ENCODE measurements at places on chromosomes 1 and 21. TPM values are rescaled to one million over a fixed set of nuclear protein-coding genes. Genes with fewer than 3 reads are reported as not detected.

IFNLR1 gene
- total RNA-seq, result 4.2 TPM

RCC1 gene
- total RNA-seq, result 97.4 TPM

- no peaks in the 10 kb centered on the region for H3K27me3 ChIP-seq
- H3K36me3 ChIP-seq, result no peaks in the 10 kb centered on the region
- no peak for DNase-seq
- H3K4me1 ChIP-seq, result peaks cover 8% of the 10 kb centered on the region
- H3K27ac ChIP-seq, result no peak overlapping the region
Observed at GRCh38 chr1:42970143-42970542, 11.5 kb upstream of the SLC2A1 start.

GRCh38 chr1:59418363-59419144 is 121.7 kb downstream of the FGGY start:
- peaks cover 14% of the 10 kb centered on the region for H3K4me1 ChIP-seq
- peak; percentile 44 for DNase-seq
- H3K27ac ChIP-seq, result peak overlapping the region; percentile 7
- H3K4me3 ChIP-seq, result no peak overlapping the region

DNA sequence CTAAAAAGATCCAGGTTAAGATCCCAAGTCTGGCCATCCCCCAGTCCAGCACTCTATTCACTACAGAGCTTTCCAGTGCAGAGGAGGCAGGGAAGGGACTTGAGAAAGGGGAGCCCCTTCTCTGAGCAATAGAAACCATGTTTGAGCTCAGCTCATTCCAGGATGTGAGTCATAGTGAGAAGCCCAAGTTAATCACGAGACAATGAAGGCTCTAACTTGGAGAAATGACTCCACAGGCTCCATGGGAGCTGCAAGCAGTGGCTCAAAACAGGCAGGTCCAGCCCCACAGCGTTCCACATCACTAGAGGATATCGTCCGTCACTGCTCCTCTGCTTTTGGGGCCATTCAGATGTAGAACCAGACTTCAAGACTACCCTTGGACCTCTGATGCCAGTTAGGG is 59.1 kb downstream of the CAMK2N1 start:
- no peak for DNase-seq
- H3K36me3 ChIP-seq, result no peaks in the 10 kb centered on the region
- no peak overlapping the region for H3K4me3 ChIP-seq
- H3K27me3 ChIP-seq, result peaks cover 5% of the 10 kb centered on the region

DNA sequence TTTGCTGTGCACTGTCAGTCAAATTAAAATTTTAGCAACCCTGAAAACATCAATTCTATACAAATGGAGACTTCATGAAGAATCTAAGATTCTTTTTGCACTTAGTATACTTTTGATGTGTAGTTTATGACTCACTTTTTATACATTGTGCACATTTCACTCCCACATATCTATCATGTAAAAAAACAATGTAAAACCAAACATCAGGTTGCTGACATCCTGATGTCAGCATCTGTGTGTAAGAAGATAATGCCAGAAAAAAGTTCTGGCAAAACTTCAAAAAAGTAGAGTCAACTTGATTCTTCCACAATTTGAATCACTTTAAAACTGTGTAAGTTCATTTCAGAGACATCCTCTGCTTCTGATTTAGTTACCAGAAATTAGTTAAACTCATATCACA is 115.7 kb downstream of the CENPF start:
- no peak overlapping the region for H3K4me3 ChIP-seq
- H3K27me3 ChIP-seq, result no peaks in the 10 kb centered on the region
- H3K27ac ChIP-seq, result no peak overlapping the region
- H3K4me1 ChIP-seq, result no peaks in the 10 kb centered on the region
- DNase-seq, result no peak

DNA sequence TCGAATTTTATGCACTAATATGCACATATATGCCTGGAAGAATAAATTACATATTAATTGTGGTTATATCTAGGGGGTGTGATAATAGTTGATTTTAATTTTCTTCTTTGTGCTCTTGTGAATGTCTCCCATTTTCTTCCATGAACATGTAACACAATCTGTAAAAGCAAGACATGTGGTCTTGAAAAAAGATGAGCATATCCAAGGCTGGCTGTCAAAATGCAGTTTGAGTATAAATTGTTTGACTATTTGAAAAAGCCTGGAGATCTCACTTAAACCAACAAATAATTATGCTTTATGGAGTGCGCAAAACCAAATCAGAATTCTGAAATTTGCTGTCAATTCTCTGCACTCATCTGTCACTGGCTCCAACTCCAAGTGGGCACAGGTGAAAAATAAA is 143.9 kb downstream of the HMGB4 start:
- no peak overlapping the region for H3K4me3 ChIP-seq
- no peak for DNase-seq
- H3K4me1 ChIP-seq, result no peaks in the 10 kb centered on the region
- no peaks in the 10 kb centered on the region for H3K36me3 ChIP-seq
- no peaks in the 10 kb centered on the region for H3K27me3 ChIP-seq

SPRR5 gene
- total RNA-seq, result not detected

GRCh38 chr1:202663131-202663530 is 47.1 kb downstream of the SYT2 start:
- H3K27ac ChIP-seq, result no peak overlapping the region
- no peak overlapping the region for H3K4me3 ChIP-seq
- no peak for DNase-seq
- no peaks in the 10 kb centered on the region for H3K36me3 ChIP-seq
- no peaks in the 10 kb centered on the region for H3K4me1 ChIP-seq

GRCh38 chr21:28742527-28742926 is 250.2 kb downstream of the LTN1 start:
- H3K4me1 ChIP-seq, result peaks cover 12% of the 10 kb centered on the region
- H3K36me3 ChIP-seq, result no peaks in the 10 kb centered on the region
- H3K27me3 ChIP-seq, result no peaks in the 10 kb centered on the region
- no peak overlapping the region for H3K4me3 ChIP-seq
- no peak overlapping the region for H3K27ac ChIP-seq

DNA sequence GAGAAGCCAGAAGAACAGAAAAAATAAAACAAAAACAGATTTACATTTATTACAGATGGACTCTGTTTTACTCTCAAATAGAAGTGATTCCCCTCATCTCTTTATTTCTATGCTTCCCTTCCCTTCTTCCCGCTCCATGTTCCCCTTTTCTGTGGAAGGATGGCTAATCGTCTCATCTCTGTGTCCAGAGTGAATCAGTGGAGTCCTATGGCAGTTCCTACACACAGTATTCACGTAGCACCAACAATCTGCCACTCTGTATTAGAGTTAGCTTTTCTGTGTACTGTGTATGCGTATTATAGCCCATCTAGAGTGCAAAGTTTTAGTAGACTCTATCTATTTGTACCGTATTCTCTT is 6.8 kb upstream of the ERO1B start:
- H3K4me1 ChIP-seq, result peaks cover 12% of the 10 kb centered on the region
- no peaks in the 10 kb centered on the region for H3K27me3 ChIP-seq
- no peak overlapping the region for H3K27ac ChIP-seq

FMO5 gene
- 0.35 TPM for total RNA-seq

DNA sequence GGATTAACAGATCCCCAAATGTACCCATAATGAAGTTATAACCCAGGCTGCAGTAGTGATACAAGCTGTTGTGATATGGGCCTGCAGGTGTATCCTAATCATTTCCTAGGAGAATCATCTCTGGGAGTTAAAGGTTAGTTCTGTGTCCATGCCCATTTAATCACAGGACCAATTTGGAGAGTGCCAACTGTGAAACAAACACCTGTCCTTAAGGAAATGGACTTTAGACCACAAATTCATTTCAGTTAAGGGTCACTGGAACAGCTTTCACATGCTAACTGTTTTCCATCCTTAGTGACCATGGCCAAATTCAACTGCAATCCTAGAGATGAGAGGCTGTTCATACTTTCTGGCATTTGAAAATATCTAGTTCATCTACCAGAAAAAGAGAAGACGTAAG is 160.9 kb downstream of the GPATCH2 start:
- no peaks in the 10 kb centered on the region for H3K27me3 ChIP-seq
- no peak for DNase-seq
- no peaks in the 10 kb centered on the region for H3K36me3 ChIP-seq
- no peak overlapping the region for H3K4me3 ChIP-seq

DNA sequence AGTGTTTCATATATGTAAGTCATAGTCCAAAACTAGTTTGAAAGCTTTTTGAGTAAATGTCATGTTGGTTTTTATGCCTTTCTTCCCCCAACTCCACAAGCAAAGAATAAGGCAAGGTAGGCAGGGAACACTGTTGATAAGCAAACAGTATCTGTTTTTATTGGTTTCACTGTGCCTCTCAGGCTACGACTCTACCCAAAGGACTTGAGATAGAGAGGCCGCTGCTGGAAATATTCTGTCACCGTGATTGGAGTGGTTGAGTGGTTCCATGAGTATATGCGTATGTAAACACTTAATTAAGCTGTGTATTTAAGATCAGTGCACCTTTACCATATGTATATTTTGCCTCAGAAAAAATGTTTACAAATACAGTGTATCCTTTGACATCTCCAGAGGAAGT is 138.1 kb upstream of the KIF26B start:
- no peaks in the 10 kb centered on the region for H3K36me3 ChIP-seq
- H3K4me3 ChIP-seq, result no peak overlapping the region
- no peak overlapping the region for H3K27ac ChIP-seq
- H3K27me3 ChIP-seq, result no peaks in the 10 kb centered on the region
- H3K4me1 ChIP-seq, result peaks cover 11% of the 10 kb centered on the region

GRCh38 chr1:85224734-85225623 is 24.2 kb upstream of the SYDE2 start:
- H3K36me3 ChIP-seq, result no peaks in the 10 kb centered on the region
- H3K27ac ChIP-seq, result no peak overlapping the region
- peak; percentile 90 for DNase-seq
- H3K27me3 ChIP-seq, result no peaks in the 10 kb centered on the region

DNA sequence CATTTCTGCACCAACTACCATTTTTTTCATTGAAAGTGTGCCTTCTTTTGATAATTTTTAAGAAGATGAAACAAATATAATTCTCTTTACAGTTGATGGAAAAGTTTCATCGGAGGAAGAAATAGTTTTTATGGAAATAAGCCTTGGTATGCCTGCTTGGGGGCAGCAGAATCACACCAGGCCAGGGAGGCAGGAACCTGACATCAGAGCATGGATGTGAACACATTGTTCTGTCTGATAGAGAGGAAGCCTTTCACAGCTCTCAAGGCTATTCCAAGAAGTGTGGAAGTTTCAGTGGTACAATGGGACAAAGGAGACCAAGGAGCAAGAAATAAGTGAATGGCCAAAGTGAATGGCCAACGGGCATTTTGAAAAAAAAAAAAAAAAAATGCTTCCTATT is 162.2 kb upstream of the KCNK2 start:
- no peak for DNase-seq
- no peaks in the 10 kb centered on the region for H3K36me3 ChIP-seq
- no peak overlapping the region for H3K27ac ChIP-seq
- no peak overlapping the region for H3K4me3 ChIP-seq

GRCh38 chr1:169529068-169529642 is 43.4 kb upstream of the SLC19A2 start:
- H3K36me3 ChIP-seq, result no peaks in the 10 kb centered on the region
- H3K4me3 ChIP-seq, result 0 out of 2 replicates have a peak overlapping the region, but pooled peaks have one; percentile 8
- H3K27ac ChIP-seq, result peak overlapping the region; percentile 48
- H3K4me1 ChIP-seq, result peaks cover 20% of the 10 kb centered on the region

- no peaks in the 10 kb centered on the region for H3K27me3 ChIP-seq
- H3K4me1 ChIP-seq, result no peaks in the 10 kb centered on the region
- DNase-seq, result no peak
- no peak overlapping the region for H3K4me3 ChIP-seq
- no peaks in the 10 kb centered on the region for H3K36me3 ChIP-seq
- no peak overlapping the region for H3K27ac ChIP-seq
Observed at GRCh38 chr1:55820501-55820900, 605.3 kb upstream of the USP24 start.

GRCh38 chr1:177558372-177558771 is 387.6 kb downstream of the BRINP2 start:
- no peaks in the 10 kb centered on the region for H3K27me3 ChIP-seq
- no peak overlapping the region for H3K4me3 ChIP-seq
- no peaks in the 10 kb centered on the region for H3K4me1 ChIP-seq

DNA sequence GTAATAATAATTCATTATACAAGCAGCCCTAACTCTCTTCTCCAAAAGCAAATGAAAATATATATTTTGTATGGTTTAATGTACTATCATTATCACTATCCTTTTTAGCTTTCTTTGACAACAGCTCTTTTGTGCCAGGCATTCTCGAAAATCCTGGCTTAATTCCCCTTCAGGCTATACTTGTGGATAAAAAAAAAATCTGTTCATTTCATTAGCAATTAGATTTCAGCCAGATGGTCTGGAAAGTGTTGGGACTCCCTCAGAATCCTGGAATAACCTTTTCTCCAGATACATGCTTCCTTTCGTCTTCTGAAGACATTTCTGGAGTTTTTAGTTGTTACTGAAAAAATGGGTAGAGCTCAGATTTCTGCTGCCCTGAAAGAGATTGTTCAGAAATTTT is 83.4 kb upstream of the PLPPR4 start:
- no peaks in the 10 kb centered on the region for H3K4me1 ChIP-seq
- H3K27ac ChIP-seq, result no peak overlapping the region
- no peaks in the 10 kb centered on the region for H3K27me3 ChIP-seq
- DNase-seq, result no peak
- H3K36me3 ChIP-seq, result no peaks in the 10 kb centered on the region
- no peak overlapping the region for H3K4me3 ChIP-seq

DNA sequence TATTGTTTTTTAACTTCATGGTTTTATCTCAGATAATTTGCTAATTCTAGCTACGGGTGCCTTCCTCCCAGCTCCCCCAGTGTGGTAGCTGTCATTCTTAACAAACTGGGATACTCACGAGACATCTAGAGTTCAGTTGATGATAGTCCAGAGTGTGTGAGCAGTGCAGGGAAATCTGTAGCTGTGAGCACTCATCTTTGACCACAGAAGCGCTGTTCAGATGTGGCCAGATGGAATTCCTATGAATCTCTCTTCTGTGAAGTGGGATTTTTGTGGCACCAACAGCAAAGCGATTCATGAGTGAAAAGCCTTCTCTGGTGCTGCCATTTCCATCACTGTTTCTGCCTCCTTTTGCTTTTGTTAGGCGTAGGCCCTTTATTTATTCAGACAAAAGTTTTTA is 125.1 kb downstream of the NFIA start:
- H3K27ac ChIP-seq, result no peak overlapping the region
- no peak overlapping the region for H3K4me3 ChIP-seq
- no peak for DNase-seq
- H3K4me1 ChIP-seq, result 0 out of 2 replicates have a peak, but pooled peaks cover 7% of the 10 kb centered on the region
- no peaks in the 10 kb centered on the region for H3K36me3 ChIP-seq
- H3K27me3 ChIP-seq, result no peaks in the 10 kb centered on the region

GRCh38 chr1:162666006-162666645 is 33.9 kb downstream of the DDR2 start:
- no peak for DNase-seq
- no peak overlapping the region for H3K4me3 ChIP-seq
- H3K27ac ChIP-seq, result no peak overlapping the region
- H3K27me3 ChIP-seq, result no peaks in the 10 kb centered on the region

NES gene
- total RNA-seq, result 95.9 TPM

PATJ gene
- total RNA-seq, result 43.0 TPM

- no peak for DNase-seq
- no peaks in the 10 kb centered on the region for H3K4me1 ChIP-seq
- H3K27ac ChIP-seq, result no peak overlapping the region
- no peaks in the 10 kb centered on the region for H3K36me3 ChIP-seq
Observed at GRCh38 chr1:176976225-176976624, 188.3 kb downstream of the ASTN1 start.

- no peak overlapping the region for H3K4me3 ChIP-seq
- no peak overlapping the region for H3K27ac ChIP-seq
- H3K36me3 ChIP-seq, result no peaks in the 10 kb centered on the region
- H3K4me1 ChIP-seq, result peaks cover 16% of the 10 kb centered on the region
- no peaks in the 10 kb centered on the region for H3K27me3 ChIP-seq
Observed at GRCh38 chr21:34190576-34191321, 117.4 kb downstream of the MRPS6 start.

TMIGD3 gene
- total RNA-seq, result not detected

- H3K4me3 ChIP-seq, result no peak overlapping the region
- no peaks in the 10 kb centered on the region for H3K4me1 ChIP-seq
- no peaks in the 10 kb centered on the region for H3K27me3 ChIP-seq
- DNase-seq, result peak; percentile 64
Observed at GRCh38 chr21:34039678-34040382, 33.5 kb upstream of the MRPS6 start.
